ENCODE measurements at places on chromosomes 16 and 17.

DNA sequence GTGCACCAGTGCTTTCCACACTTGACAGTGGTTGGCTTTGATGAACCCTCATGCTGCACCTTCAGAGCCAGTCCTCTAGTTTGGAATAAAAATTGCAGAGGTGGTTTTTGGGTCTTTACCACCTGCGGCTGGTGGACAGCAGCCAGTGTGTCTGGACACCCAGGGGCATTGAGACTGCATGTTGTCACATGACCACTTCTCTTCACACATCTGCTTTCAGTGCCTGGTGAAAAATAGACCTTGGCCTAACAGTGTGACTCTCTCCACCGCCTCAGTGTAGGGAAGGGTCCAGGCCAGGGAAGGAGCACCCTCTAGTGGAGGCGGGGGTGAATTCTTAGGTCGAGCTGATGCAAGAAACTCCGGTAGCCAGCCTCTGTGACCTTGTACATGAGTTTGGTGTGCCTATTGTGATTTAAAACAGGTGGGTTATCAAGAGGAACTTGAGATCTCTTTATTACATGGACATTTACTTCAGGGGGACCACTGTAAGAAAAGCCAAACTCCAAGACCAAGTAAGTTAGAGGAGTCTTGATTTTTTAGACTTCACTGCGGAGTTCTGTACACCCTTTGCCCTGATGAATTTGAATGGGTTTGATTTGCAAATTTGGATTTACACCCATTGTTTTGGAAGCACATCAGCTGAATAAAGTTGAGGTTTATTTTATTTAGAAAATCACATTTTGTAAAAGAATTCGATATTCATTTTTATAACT, 17.9 kb downstream of the GOSR2 start:
- peak; percentile 72 for DNase-seq

DNA sequence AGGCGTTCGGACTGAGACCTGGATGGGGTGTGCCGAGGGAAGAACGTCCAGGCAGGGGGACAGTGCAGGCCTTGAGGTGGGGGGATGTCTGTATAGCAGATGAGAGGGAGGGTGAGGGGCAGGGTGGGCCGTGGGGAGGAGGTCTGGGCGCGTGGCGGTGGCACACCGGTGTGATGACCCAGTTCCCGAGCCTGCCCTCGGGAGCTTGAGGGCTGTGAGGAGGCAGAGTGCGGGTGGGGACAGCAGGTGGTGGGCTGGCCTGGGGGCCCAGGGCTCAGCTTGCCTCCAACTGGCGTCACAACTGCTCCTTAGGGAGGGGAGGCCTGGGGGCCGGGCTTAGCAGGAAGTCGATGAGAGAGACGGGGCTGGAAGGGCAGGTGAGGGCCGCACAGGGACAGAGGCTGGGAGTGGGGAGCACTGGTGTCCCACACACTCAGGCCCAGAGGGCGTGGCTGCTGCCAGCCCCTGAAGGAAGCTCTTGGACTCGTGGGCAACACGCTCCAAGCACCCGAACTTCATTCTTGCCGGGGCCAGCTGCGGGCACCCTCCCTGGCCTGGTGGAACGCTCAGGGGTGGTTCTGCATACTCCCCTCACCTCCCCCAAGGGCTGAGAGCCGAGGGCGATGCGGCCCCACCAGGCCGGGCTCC, 6.5 kb downstream of the CACNA1H start:
- no peak for DNase-seq

- no peak for DNase-seq
Measured at GRCh38 chr17:57375770-57376225, 119.5 kb downstream of the MSI2 start.

GRCh38 chr17:11372692-11373091, 131.7 kb downstream of the SHISA6 start:
- no peak for DNase-seq

- DNase-seq = no peak
Measured at GRCh38 chr17:49388290-49388640, 26.2 kb upstream of the ZNF652 start.

- DNase-seq = no peak
Measured at GRCh38 chr17:38716368-38717005, 11.4 kb downstream of the MLLT6 start.

- no peak for DNase-seq
Measured at GRCh38 chr17:16371742-16372141, 9.1 kb upstream of the UBB start.

DNA sequence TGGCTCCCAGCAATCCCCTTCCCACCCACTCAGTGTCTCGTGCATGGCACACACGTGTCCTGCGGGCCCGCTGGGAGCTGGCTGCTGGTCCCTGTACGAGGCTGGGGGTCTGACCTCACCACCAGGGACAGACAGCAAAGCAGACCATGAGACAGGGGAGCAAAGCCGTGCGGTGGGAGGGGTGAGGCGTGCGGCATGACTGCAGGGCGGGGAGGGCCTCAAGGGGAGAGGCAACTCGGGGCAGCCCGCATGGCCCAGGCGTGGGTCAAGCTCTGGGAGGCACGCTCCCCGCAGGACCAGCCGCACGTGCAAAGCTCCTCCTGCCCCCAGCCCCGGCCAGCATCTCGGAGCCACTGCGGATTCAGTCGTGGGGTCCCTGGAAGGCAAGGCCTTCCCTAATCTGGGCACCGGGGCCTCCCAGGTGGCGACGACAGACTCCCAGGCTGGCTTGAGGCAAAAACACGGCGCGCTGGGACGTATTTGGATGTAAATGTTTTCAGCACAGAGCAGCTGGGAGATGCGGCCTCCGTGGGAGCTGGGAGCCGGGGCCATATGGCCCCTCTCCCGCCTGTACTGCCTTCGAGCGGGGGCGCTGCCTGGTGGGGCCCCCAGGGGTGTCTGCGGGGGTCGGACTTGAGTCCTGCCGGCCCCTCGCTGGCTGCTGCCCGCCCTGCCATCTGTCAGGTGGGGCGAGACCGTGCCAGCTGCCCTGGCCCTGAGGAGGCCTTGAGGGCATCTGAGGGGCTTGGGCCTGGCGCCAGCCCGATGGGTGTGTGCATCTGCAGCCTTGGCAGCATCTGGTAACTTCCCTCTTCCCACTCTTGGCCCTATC, 12.2 kb upstream of the CBFA2T3 start:
- DNase-seq = no peak

DNA sequence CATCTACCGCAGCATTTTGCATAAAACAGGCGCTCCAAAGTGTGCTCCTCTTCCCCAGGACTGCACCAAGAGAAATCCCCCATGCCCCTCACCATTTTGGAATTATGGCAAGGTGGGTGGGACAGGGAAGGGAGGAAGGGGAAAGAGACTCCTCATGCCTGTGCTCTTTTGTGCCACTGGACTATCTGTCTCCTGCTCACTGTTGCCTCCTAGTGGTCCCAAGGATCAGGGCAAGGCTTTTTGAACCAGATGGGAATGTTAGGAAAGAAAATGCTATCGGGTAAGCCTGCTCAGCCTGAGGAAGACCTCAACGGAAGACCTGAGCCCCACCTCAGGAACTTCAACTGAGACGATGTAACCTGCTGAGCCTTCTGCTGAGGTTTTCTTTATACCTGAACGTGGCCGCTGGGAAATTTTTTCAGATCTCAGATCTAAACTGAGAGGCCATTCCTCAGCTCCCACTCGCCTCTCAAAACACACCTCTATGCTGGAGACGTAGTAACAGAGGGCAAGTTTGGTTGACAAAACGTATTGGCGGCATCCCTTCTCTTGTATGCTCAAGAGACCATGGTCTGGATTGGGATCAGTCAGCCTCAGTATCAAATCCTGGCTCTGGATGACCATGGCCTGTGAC, 58.3 kb downstream of the SPACA3 start:
- DNase-seq = peak; percentile 35

GRCh38 chr17:12310811-12311210, 290.1 kb downstream of the MAP2K4 start:
- no peak for DNase-seq

- DNase-seq = no peak
Measured at GRCh38 chr16:69471121-69471520, 46.7 kb downstream of the CYB5B start.

DNA sequence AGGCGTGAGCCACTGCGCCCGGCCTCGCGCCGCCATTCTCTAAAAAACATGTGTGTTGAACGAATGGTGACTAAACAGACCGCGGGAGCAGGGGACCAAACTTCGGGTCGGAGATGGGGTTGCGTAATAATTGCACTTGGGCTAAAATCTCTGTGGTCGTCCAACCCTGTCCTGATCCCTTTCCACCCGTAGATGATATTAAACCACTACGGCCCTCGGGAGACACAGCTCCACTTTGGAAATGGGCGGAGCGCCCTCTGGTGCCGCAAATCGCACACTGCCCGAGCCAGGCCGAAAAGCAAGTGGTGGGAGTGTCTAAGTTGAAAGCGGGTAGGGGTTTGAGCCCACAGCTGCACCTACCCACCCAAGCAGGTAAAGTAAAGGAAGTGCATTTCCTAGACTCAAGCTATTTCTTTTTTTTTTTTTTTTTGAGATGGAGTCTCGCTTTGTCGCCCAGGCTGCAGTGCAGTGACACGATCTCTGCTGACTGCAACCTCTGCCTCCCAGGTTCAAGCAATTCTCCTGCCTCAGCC, 17.0 kb downstream of the CAVIN1 start:
- DNase-seq = peak; percentile 81

DNA sequence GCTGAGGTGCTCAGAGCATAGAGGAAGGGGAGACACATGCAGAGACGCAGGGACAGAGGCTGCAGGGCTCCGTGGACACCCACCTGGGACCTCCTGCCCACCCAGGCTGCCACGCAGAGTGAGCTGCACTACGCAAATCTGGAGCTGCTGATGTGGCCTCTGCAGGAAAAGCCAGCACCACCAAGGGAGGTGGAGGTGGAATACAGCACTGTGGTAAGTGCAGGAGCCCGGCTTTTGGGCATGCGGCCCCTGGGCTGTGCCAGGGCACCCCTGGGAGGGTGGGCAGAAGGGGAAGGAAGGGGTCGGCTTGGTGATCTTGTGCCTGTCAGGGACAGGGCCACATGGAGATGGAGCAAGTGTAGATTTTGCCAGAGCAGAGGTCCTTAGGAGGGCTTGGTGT, 15.2 kb downstream of the CD300A start:
- no peak for DNase-seq

DNA sequence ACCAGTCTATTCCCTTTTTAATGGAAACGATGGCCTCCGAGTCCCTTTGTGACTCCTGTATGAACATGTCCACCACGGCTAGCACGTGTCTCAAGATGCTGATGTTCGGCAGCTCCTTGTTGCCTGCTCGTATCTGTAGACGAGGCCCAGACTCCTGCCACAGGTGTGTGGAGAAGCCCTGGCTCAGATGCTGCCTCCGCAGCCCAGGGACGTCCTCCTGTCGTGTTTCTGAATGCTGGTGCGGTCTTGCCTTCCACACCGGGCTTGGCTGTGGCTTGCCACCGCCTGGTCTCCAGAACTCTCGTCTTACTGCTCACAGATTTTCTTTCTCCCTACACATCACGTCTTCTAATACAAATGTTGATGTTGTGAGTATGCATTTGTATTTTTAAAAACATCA, 17.0 kb downstream of the FOXF1 start:
- no peak for DNase-seq

GRCh38 chr17:55859301-55859795, 108.5 kb downstream of the PCTP start:
- DNase-seq = no peak

DNA sequence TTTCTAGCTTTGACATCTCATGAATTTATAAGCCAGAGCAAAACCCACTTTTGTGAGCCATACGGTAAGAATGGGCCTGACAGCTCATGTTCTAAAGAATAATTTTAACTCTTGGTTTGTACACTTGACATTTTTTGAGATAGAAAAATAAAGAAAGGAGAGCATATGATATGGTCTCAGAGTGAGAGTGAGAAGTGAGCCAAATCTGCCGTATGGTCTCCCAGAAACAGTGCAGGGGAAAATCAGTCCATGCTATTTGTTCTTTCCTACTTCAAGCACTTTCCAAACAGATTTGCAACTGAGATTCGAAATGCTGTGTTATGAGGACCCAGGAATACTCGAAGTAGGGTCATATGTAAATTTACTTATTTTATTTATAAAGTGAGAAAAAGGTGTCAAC, 20.9 kb downstream of the SMIM36 start:
- no peak for DNase-seq

GRCh38 chr16:55029509-55029908, 98.8 kb downstream of the IRX5 start:
- no peak for DNase-seq

- no peak for DNase-seq
Measured at GRCh38 chr17:41178341-41178740, 320 bp upstream of the KRTAP4-2 start.

DNA sequence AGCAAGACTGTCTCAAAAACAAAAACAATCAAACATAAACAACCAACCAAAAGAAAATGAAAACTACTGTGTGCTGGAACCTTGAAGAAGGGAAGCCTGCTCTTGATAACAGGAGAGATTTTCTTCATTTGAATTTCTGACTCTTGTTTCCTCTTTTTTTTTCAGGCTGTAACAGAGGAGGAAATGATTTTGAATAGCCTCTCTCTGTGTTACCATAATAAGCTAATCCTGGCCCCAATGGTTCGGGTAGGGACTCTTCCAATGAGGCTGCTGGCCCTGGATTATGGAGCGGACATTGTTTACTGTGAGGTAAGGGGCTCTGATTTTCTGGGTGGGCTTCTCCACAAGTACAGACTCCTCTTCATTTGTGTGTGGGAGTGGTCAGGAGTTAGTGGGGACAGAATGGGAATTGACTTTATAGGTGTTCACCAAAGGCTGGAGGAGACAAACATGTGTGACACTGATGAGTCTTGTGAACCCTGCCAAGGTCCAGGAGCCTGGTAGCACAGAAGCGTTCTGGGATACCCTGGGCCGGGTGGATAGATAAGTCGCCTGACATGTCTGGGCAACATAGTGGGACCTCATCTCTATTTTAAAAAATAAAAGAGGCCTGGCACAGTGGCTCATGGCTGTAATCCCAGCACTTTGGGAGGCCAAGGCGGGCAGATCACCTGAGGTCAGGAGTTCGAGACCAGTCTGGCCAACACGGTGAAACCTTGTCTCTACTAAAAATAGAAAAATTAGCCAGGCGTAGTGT, 14.9 kb downstream of the DUS2 start:
- no peak for DNase-seq

DNA sequence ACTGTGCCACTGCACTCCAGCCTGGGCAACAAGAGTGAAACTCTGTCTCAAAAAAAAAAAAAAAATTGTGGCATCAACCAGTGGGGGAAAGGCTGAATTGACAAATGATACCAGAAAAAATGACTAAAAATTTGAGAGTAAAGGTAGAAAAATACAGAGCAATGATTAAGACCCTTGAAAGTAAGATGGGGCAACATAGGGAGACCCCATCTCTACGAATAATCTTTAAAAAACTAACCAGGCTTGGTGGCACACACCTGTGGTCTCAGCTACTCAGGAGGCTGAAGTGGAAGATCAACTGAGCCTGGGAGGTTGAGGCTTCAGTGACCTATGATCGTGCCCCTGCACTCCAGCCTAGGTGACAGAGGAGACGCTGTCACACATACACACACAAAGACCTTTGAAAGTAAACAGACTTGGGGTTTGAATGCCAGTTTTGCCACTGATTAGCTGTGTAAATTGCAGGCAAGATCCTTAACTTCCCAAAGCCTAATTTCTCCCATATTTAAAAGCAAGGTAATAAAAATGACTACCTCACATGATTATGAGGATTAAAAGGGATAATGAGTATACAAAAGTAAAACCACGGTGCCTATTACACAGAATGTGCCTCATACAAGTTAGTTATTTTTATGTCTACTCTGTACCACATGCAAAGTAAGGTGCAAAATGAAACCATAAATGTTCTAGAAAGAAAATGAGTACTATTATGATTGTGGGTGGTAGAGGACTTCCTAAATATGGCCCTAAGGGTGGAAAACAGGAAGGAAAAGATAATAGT, 21.7 kb upstream of the PAFAH1B1 start:
- no peak for DNase-seq

- DNase-seq = no peak
Measured at GRCh38 chr16:57062329-57062728, 30.1 kb upstream of the CPNE2 start.

GRCh38 chr16:66154801-66155200, 211.7 kb upstream of the CDH5 start:
- no peak for DNase-seq
